ENCODE measurements at places on chromosomes 2 and 18. TPM values are rescaled to one million over a fixed set of nuclear protein-coding genes. Genes with fewer than 3 reads are reported as not detected.

GRCh38 chr2:25497918-25498407, 156.2 kb upstream of the DNMT3A start:
- DNase-seq = no peak

- DNase-seq = no peak
These were observed 182.2 kb upstream of the CDH2 start for GRCh38 chr18:28359176-28359575.

Gene FABP1
- not detected for total RNA-seq

- DNase-seq = no peak
These were observed 129.8 kb downstream of the MYO3B start for GRCh38 chr2:170307555-170308351.

Gene ASPRV1
- total RNA-seq = 1.7 TPM

Gene TBR1
- not detected for total RNA-seq

DNA sequence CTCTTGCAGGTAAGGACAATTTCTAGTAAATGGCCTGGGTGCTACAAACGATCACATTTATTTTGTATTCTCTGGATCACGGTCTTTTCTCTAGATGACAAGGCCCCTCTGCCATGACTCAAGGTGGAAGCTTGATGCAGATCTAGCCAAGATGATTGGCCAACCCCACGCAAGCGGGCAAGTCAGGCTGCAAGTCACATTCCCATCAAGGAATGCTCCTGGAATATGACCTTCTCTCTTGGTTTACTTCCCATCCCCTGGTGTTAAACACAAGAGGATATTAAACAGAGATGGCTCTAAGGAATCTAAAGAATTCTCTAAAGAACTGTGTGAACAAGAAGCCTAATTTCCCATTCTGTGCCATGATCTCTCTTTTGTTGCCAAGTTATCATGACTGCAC, 97.3 kb upstream of the SERPINE2 start:
- DNase-seq = peak; percentile 10

- DNase-seq = no peak
These were observed 24.1 kb upstream of the SIX2 start for GRCh38 chr2:45033302-45033701.

DNA sequence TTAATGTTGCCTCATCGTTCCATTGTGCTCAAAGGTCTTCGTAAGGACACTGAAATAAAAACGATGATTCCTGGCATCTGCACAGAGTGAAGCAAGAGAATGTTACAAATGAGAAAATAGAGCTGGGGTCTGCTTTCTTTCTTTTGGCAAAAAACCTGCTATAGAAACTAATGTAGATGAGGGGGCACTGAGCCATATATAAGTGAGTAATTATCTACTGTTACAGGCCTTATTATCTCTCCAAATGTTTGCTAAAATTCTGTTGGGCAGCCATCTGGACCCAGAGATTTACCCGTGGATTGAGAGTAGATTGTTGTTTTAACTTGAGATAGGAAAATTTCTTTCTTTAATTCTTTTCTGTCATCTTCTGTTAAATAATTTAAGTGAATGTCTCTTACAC, 472.5 kb upstream of the PIK3C3 start:
- no peak for DNase-seq

DNA sequence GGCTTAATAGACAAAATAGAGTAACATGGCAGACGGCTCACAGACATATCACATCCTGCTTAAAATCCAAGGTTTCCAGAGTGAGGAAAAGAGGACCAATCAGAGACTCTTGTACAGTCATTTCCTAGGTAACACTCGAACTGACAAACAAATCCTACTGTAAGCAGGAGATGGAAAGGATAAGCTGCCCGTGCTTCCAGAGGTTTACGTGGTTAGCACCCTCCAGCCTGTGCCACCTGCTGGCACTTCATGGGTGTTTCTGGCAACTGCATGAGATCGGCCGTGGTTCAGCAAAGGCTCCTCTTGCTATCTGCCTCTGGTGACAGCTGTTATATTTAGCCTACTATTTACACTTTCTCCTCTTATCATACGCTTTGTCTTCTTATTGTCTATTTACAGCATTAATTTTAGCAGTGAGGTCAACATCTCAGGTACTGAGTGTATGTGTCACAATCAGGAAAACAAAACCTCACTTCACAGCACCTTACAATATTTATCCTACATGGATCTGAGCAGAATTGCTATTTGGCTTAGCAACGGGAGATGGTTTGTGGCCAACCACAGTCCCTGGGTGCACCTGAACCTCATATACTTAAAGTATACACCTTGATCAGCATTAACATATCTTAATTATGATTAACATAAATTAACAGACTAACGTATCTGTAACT, 226.9 kb downstream of the TMEM163 start:
- DNase-seq = no peak

GRCh38 chr2:35023545-35023944, 1332.0 kb upstream of the CRIM1 start:
- no peak for DNase-seq

Gene DCDC2C
- total RNA-seq = not detected

DNA sequence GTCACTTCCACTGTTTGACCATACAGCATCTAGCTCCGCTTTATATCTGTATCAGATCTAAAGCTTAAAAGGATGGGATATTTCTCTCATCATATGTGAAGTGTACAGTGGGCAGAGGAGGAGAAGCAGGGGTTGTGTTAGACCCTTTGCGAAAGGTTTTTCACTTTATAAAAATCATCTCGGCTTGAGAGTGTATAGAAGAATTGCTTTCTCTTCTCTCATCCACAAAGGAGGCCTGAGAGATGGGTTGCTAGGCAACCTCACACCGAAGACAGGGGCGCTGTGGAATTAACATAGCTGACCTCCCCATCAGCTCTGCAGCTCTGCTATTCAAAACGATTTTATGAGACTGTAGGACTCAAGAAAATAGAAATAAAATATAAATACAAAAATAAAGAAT, 70.2 kb upstream of the GALNT3 start:
- no peak for DNase-seq

Gene C2orf49
- 17.2 TPM for total RNA-seq

Gene CPLX4
- not detected for total RNA-seq

DNA sequence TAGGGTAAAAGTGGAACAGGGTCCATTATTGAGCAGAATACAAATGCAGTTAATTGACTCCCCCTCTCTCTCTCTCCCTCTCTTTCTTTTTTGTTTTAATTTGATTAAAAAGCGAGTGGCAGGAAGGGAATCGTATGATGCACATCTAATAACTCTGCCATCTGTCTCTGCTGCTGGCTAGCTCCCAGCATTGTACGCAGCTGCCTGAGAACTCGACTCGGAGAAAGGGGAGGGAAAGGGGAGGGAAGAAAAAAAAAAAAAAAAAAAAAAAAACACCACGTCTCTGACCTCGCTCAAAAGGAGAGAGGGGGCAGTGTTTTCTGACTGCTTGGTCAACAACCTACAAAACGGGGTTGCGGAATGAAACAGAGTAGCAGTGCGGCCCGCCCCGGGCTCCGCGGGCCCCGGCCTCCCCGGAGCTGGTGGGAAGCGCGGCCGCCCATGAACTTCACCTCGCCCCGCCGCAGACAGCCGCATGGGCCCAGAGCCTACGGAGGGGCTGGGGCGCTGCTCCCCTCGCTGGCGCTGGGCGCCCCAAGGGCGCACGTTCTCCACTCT, 265.7 kb downstream of the TCF4 start:
- no peak for DNase-seq

DNA sequence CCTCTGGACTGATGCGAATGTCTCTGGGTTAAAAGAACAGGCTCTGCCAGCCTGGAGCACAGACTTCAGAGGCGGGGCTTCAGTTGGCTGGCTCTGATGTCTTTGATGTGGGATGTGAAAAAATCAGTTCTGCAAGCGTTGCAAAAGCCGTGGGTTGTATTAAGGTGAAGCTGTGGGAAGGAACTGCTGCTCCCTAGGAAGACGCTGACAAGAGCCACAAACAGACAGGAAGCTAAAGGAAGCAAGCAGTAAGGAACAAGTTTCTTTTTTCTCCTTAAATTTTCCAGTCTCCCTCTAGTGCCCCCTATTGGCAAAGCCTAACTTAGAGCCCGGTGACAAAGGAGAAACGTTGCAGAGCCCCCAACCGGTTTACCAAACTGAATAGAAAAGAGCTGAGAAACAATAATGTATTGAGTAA, 239.0 kb downstream of the CCDC178 start:
- DNase-seq = no peak

GRCh38 chr2:123073371-123073770, 951.7 kb upstream of the CNTNAP5 start:
- no peak for DNase-seq

DNA sequence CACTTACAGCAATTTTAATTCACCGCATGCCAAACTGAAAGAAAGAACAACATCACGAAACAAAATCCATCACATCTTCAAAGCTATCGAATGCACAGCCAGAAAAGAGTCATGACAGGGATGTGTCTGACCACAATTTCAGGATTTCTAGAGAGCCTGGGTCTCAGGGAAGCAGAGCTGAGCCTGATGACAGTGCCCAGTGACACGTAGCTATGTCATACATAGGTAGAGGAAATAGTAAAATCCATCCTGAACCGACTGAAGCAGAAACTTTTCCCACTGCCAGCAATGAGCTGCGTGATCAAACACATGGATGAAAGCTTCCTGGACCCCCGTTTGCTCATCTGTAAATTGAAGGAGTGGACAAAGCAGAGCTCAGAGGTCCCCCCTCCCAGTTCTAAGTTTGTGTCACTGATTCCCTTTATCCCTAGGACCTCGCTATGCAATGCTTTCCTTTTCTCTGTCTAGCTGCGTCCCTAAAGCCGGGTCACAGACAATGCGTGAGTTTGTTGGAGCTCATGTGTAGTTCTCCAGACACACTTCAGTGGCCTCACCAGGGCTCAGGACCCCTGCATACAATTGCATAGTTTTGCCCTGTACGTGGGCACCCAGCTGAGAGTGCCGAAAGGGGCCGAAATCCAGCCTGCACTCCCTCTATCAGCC, 37.6 kb downstream of the CCBE1 start:
- DNase-seq = no peak

DNA sequence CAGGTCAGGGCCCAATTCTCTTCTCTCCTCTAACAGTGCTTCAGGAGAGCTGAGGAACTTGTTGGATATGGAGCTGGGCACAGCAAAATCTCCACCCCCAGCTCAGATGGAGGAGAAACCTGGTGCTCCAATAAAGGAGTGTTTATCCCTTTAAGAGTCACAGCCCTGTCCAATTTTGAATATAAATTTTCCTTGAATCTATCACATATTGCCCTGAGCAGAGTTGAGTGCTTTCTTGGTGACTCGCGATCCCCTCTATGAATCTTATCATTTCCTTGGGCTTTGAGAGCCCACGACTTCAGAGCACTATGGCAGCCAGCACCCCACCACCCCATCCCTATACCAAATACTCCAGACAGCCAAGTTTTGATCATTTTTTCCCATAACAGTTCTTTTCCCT, 34.4 kb upstream of the SMAD7 start:
- DNase-seq = no peak

GRCh38 chr2:1707771-1708418, 36.4 kb downstream of the PXDN start:
- DNase-seq = no peak

DNA sequence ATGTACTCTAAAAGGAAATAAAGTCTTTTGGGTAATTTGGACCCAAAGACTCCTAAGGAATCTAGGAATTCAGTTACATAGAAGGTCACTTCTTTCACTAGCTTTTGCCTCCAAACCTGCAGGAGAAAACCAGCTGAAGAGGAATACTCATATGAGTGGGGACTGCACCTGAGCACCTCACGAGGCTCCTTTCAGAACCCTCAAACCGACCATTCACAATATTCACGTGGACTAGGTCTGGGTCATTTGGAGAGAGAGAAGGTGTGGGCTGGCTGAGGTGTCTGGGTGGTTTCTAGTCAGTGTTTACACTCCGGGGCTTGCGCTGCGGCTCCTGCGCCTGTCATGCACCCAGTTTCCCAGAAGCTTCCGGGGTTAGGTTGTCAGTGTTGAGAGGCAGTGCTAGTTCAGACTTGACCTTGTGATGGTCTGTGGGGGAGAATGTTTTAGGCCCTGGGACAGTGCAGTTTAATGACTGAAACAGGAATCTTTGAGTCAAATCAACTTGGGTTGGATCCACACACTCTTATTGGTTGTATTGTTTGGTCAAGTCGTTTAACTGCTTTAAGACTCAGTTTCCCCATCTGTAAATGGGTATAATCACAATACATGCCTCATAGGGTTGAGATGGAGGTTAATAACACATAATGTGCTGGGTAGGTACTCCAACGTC, 78.4 kb downstream of the LIMS1 start:
- DNase-seq = no peak

Gene PLA2R1
- 6.4 TPM for total RNA-seq

Gene DSC3
- total RNA-seq = 0.52 TPM

DNA sequence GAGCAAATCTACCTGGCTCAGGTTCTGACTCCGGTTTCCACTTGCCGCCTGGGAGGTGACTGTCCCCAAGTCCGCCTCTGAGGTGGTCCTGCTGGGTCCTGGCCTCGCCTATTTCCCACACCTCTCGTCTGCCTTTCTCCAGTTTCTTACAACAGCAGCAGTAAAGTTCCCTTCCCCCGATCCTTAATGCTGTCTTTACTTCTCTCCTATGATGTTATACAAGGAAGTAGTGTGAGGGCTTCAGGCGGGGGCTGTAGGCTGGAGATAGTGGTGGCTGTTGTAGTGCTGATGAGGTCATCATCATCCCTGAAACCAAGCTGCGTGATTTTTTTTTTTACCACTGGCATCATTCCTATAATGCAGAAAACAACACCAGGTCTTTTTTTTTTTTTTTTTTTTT, 18.9 kb downstream of the TGIF1 start:
- DNase-seq = peak; percentile 42

Gene KCNJ13
- total RNA-seq = not detected

Gene CTNNA2
- total RNA-seq = 0.80 TPM

GRCh38 chr2:221581986-221582385, 9.9 kb upstream of the EPHA4 start:
- no peak for DNase-seq

DNA sequence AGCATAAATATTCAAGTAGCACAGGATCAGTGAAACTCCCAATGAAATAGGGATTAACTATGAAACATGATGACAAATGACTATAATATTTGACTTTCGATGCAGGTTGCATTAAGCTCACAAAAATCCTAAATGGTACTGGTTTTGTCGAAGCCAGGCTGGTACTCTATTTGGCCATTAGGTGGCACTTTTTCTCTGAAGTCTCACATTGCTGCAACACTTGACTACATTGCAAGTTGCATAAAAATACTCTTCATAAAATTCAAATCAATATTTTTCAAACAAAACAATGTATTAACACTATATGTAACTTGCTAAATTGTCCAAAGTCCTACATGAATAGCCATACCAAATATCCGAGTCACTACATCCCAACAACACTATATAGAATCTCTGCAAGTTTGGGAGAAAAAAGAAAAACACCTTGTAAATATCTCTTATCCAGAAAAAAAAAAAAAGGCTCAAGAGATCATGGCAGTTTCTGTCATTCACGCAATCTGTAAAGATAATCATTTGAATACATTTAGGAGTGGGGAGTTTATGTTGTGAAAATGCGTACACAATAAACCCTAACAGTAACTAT, 9.5 kb downstream of the RTTN start:
- DNase-seq = no peak

Gene AQP12B
- total RNA-seq = not detected

Gene GTF2A1L
- total RNA-seq = 39.5 TPM
